C1 segment of cervical spinal cord (tissue), 14 donors: ENCODE measurements at places on chromosomes 1 and 21.

DNA sequence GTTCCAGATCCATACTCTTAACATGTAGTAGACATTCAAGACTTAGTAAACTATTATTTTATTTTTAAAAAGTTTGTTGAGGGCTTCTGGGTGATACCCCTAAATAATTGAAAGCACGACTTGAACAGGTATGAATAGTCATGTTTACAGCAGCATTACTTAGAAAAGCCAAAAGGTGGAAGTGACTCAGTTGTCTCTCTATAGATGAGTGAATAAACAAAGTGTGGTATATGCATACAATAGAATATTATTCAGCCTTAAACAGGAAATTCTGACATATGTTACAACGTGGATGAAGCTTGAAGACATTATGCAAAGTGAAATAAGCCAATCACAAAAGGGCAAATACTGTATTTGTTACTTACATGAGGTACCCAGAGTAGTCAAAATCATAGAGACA, 26.5 kb downstream of the TSNAX start:
- DNase-seq: no peak

DNA sequence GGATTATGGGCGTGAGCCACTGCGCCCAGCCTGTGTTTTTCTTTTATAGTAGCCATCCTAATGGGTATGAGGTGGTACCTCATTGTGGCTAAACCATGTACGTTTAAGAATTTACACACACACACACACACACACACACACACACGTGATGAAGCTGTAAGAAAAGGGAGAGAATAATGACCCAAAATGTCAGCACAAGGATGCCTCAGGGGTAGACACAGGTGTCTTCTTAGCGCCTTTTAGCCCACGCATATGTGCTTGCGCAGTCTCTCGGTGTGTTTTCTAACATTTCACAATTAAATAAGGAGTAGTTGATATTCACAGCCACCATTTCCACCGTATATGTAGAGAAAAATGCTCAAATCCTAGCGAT, 782 bp upstream of the PFKL start:
- DNase-seq: no peak

DNA sequence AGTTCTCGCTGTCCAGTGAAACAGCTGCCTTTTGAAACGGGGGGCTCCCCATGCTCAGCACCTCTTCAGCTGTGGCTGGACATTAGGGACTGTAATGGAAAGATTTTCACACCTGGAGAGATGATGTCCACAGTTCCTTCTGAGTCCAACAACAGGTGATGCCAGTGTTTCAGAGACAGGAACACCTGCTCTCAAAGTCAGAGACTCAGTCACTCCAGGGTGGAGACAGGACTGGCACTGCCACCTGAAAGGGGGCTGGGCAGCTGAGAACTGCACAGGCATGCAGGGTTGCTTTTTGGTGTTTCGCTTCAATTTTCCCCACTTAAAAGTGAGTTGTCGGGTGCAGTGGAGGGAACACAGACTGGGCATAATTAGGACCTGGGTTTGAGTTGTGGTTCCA, 124.8 kb downstream of the GALNT2 start:
- no peak for DNase-seq

DNA sequence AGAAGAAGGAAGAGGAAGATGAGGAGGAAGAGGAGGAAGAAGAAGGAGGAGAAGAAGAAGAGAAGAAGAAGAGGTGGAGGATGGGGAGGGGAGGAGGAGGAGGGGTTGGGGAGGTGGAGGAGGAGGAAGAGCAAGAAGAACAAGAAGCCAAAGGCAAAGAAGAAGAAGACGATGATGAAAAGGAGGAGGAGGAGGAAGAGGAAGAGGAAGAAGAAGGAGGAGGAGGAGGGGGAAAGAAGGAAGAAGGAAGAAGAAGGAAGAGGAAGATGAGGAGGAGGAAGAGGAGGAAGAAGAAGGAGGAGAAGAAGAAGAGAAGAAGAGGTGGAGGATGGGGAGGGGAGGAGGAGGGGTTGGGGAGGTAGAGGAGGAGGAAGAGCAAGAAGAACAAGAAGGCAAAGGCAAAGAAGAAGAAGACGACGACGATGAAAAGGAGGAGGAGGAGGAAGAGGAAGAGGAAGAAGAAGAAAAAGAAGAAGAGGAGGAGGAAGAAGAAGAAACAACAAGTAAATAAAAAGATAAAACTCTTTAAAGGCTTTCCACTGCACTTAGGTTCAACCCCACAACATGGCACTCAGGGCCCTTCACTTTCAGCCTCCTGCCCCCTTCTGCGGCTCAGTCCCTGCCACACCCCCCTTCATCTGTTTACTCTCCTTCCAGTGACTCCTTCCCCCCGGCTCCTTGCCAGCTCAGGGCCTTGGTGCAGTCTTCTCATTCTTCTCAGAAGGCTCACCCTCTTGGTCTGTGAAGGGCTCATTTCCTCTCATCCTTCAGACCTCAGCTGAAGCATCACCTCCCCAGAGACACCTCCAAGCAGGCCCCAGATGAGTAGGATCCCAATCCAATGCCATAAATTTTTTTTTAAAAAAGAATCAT, 114.0 kb downstream of the KCNN3 start:
- DNase-seq: no peak

DNA sequence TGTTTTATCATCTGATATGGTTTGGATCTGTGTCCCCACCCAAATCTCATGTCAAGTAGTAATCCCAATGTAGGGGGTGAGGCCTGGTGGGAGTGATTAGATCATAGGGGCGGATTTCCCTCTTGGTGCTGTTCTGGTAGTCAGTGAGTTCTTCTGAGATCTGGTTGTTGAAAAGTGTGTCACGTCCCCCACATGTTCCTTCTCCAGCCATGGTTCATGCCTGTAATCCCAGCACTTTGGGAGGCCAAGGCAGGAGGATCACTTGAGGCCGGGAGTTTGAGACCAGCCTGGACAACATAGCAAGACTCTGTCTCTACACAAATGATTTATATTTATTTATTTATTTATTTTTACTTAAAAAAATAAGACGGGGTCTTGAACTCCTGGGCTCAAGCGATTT, 30.8 kb upstream of the EDARADD start:
- DNase-seq: no peak
